ENCODE measurements at places on chromosomes 1 and 21.

GRCh38 chr1:20730690-20731056 lies 1.8 kb downstream of the SH2D5 start:
- no peak for DNase-seq

DNA sequence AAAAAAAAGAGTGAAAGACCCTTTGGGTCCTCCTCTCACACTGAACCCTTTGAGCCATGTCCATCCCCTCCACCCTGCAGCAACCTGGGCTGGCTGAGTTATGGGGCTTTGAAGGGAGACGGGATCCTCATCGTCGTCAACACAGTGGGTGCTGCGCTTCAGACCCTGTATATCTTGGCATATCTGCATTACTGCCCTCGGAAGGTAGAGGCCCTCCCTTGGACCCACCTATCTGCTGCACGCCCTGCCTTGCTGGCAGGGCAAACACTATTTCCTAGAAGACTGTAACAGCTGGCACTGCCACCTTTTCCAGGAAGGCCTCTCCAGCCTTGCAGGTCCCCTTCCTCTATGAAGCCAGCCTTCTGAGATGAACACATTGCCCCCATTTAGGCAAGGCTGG lies 1.1 kb downstream of the SLC50A1 start:
- DNase-seq, result no peak

- no peak for DNase-seq
Measured at GRCh38 chr1:243595527-243596210, 254.4 kb downstream of the AKT3 start.

- no peak for DNase-seq
Measured at GRCh38 chr1:210129759-210130158, 102.8 kb upstream of the SERTAD4 start.

DNA sequence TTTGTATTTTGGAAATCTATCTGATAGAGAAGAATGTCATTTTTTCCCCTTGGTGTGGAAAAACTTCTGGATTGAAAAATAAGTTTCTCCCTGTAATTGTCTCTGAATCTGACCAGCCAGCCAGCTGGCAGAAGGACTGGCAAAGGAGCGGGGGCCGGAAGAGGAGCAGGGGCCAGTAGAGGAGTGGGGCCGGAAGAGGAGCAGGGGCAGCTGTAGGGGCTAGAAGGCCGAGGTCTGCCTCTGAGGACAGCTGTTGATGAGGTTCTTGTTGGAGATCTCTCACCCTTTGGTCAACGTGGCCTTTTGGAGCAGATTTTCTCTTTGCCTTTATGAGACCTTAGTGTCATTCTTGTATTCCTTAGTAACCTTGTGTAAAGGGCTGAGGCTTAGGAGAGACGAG lies 121.8 kb downstream of the GALNT2 start:
- no peak for DNase-seq

DNA sequence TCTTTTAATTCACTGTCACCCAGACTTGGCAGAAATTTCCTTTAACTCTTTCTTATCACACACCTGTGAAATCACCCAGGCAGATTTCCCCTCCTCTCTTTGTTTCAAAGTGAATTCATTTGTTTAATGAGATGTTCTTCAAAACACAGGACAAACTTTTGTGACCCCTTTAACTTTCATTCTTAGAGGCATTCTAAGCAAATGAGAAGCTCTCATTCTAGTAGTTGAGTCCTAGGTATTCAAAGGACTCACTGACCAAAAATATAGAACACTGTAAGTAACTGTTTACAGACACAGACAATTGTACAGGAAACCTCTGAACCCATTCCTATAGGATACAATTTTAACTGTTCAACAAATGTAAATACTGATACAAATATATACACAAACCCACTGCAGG lies 16.9 kb downstream of the LRRC8C start:
- DNase-seq, result no peak

DNA sequence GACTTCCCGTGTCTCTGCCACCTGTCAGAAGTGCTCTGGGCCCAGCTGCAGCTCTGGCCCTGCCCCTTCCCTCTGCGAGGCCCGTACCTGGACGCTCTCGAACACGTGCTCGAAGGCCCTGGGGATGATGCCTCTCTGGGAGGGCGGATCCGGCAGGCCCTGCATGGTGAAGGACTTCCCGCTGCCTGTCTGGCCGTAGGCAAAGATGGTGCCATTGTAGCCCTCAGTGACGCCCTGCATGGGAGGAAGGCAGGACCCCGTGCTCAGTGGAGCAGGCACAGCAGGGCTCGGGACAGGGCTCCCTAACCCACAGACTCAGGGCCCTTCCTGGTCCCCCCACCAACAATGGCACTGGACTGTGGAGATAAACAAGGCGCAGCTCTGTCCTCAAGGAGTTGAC lies 2.4 kb downstream of the KIF17 start:
- no peak for DNase-seq

All from stimulated activated CD8-positive, alpha-beta memory T cell treated with anti-CD3 and anti-CD28 coated beads, Interleukin-15, amount 100 ng/mL, for 24 hours (primary cell).